EL (cell line): ENCODE measurements at places on chromosomes 5 and 9.

- no peak for DNase-seq
These were observed 10.9 kb downstream of the ZNF169 start for GRCh38 chr9:94270009-94270408.

- no peak for DNase-seq
These were observed 11.1 kb upstream of the WNK2 start for GRCh38 chr9:93172666-93173364.

- peak; percentile 36 for DNase-seq
These were observed 65.9 kb downstream of the HABP4 start for GRCh38 chr9:96515621-96516470.

DNA sequence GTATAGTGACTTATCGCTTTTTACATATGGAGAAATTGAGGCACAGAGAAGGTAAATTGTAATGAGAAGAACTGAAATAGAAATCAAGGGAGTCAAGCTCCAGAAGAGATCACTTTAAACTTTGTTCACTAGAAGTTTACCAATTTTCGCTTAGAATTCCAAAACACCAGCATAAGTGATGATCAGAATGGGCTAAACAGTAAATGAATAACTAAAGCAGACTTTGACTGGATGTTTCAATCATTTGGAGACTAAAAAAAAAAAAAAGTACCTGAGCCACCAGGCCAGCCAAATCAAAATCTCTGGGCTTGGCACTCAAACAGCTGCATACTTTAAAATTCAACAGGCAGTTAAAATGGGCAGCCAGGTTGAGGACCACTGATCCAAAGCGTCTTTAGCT, 38.2 kb upstream of the FYB1 start:
- no peak for DNase-seq

DNA sequence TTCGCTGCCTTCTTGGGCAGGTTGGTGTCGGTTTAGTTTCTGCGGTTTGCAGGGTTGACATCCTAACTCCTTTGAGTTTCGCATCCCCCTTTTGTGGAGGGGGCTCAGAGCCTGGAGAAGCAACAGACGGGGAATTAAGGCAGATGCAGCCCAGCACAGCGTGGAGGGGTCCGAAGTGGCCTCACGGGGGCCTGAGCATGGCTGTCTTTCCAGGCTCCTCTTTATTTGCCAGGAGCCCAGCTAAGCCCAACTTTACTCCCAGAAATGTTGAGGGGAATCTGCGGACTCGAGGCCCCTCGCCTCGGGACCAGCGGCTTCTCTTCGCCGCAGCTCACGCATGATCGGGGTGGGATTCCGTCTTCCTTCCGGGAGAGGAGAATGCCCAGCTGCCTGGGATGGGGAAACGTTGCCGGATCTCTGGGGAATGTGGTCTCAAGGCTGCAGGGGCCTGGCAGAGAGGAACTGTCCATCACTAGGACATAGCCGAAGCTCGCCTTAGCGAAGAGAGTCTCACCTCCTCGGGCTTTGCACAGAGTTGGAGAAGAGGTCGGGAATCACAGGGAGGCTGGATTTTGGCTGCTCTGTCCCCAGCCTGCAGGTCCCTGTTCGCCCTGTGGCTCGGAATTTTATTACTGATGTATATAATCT, 1.3 kb downstream of the RAI14 start:
- DNase-seq = peak; percentile 63

GRCh38 chr9:21994556-21995005, at the start of gene CDKN2B-AS1:
Gene CDKN2B-AS1 (plus strand): TSS chr9:21994791.
- DNase-seq = peak; percentile 91

DNA sequence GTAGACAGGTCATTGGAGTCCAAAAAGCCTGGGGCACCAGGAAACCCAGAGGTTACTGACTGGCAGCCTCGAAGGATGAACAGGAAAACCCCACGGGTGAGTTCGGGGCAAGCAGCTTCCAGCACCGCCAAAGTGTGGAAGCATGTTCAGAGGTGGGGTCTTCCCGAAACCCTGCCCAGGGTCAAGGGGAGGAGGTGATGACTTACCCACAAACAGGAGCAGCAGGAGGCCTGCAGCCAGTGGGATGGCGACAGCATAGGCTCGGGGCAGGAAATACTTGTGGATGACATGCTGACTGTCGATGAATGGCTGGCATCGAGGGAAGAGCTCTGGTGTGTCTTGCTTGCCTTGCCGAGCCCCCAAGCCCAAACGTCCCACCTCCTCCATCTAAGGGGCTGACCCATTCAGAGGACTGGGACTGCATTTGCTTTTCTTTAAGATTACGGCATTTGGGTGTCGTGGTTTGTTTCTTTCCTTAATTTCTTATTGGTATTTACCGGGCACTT, 1.3 kb downstream of the DPM2 start:
- no peak for DNase-seq
